CD8-positive, alpha-beta memory T cell (primary cell): ENCODE measurements at places on chromosomes 1 and 21.

- DNase-seq = no peak
Observed at GRCh38 chr1:230105754-230106625, 39.0 kb downstream of the GALNT2 start.

DNA sequence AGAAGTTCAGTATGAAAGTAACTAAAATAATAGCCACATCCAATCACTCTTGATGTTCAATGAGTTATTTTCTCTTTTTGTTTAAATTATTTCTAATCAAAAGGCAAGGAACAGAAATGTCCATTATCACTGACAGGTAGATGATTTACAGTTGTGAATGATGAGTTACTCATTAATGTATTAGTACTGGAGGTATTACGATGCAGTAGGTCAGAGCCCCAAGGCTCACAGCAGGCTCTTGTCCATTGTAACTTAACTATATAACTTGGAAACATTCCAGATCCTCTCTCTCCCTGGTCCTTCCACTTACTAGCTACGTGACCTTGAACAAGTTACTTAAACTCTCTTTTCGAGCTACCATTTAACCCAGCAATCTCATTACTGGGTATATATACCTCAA, 39.5 kb downstream of the CRB1 start:
- no peak for DNase-seq

- DNase-seq = no peak
Observed at GRCh38 chr21:44972821-44973220, 33.0 kb downstream of the SLX9 start.

DNA sequence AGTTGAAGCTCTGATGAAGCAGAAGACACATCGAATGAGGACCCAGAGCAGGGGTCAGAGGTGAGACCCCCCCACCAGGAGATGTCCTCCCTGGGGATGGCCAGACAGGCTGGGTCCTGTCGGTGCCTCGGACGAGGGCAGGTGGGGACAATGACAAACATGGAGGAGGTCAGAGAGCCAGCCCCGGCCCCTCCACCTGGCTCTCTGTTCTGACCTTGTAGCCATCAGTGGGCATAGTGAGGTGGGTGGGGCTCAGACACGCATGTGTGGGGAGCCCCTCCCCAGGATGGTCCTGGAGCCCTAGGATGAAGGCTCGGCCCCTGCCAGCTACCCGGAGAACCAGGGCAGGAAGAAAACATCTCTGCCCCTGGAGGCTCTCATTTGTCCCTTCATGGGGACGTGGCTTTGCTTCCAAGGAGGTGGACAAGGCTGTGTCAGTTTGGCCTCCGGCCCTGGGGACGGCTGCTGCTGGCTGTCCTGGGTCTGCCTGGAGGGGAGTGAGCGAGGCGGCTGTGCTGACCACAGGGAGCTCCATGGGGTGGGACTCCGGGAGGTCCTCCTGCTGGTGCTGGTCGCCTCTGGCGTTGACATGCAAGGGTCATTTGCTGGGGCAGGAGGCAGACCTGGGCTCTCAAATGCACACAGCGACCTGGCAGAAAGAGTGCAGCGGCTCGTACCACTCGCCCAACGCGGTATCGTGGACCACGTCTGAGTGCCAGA, 2.6 kb downstream of the KRTAP10-6 start:
- DNase-seq = no peak

GRCh38 chr1:156887317-156887716, 6.2 kb upstream of the PEAR1 start:
- no peak for DNase-seq

DNA sequence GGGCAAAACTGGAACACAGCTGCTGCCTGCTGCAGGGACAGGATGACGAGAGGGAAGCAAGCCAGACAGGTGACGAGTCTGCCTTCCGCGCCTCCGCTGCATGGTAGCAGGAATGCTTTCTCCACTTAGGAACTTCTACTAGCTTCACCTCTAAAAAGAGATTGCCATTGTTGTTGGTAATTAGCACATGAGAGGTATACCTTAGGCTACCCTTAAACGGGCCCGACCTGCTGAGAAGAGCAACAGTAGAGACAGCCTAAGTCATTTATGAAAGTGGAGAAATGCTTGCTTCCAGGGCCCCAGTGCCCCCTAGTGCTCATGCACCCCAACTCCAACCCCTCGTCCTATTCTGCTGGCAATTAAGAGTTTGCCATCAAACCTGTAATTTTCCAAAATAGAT, 96.9 kb upstream of the AKT3 start:
- no peak for DNase-seq

DNA sequence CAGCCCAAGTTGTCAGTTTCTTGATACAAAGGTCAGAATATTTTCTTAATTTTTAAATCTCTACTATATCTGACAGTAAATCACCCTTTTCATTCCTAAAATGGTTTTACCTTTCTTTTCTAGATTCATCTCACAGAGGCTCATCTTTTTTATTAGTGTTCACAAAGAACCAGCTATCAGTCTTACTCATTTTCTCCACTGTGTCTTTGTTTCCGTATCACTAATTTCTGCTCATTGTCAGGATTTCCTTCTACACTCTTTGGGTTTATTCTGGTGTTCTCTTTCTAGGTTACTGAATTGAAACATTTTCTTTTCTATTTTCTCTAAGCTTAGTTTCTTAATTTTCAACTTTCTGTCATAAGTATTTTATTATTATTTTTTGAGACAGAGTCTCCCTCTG, 8.7 kb downstream of the AGPAT3 start:
- DNase-seq = no peak

DNA sequence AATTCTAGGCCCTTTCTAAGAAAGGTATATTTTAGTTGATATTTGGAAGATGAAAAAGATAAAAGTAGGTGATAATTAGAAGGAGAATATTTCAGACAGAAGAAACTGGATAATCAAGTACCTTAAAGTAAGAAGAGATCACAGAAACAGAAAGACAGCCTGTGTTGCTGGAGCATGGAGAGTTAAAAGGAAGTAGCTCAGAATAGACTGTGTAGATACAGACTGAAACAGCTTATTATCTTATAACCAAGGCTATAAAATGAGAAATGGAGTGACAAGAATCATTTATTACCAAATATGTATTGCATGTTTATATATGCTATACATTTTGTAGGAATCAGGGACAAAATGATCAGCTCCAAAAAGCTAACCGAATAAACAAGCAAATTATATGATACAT, 1120.3 kb downstream of the BRINP3 start:
- DNase-seq = no peak

GRCh38 chr1:27594564-27595510, 9.1 kb downstream of the AHDC1 start:
- DNase-seq = no peak

DNA sequence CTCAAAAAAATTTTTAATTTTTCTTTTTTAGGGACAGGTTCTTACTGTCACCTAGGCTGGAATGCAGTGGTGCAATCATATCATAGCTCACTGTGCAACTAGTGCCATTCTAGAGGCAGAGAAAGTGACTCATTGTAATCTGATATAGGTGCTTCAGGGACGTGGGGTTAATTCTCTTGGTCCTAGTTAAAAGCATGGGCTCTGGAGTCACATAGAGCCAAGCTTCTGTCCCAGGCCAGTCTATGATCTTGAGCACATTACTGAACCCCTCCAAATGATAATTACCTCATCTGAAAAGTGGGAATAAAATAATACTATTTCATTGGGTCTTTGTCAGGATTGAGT, 1.1 kb upstream of the ADIPOR1 start:
- no peak for DNase-seq

DNA sequence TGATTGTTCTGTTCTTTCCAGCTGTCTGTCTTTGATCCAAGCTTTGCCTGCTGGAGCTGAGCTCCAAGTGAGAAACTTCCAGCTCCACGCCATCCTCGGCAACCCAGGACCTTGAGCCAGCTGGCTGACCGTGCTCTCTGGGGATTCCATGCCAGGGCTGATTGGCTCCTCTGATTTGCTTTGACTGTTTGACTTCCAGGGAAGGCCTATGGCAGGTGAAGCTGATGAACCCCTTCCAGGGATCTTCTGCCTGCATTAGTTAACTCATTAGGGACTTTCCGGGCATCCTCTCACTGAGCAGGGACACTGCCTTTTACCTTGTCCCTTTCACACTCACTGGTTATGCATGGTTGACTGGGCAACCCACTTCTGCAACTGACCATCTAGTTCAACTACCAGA, 406.1 kb downstream of the RPS6KC1 start:
- no peak for DNase-seq

- DNase-seq = no peak
Observed at GRCh38 chr1:93129507-93130099, 50.5 kb downstream of the MTF2 start.

GRCh38 chr21:38834725-38835124, 29.0 kb downstream of the ETS2 start:
- no peak for DNase-seq

DNA sequence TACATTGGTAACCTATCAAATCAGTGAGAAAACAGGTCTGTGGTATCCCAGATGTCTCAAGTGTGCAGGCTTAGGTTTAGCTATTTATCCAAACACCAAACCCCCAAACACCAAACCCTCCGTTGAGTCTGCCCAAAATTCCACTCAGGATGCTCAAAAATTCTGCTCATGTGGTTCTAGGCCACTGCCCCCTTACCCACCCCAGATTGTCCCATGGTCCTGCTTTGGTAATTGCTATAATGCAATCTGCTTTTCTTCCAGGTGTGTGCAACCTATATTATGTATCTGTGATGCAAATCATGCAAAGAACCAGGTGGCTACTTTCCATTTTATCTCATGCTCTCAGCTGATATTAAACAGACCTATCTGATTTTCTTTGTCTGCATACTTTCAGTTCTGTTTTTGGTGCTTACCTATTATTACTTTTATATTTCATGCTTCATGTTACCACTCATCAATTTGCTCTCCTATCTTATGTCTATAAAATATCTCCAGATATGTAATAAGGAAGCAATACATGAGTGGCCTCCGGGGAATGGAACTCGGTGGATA, 123.7 kb downstream of the TOMM20 start:
- DNase-seq = no peak

- no peak for DNase-seq
Observed at GRCh38 chr1:230441183-230442029, 15.3 kb upstream of the PGBD5 start.

DNA sequence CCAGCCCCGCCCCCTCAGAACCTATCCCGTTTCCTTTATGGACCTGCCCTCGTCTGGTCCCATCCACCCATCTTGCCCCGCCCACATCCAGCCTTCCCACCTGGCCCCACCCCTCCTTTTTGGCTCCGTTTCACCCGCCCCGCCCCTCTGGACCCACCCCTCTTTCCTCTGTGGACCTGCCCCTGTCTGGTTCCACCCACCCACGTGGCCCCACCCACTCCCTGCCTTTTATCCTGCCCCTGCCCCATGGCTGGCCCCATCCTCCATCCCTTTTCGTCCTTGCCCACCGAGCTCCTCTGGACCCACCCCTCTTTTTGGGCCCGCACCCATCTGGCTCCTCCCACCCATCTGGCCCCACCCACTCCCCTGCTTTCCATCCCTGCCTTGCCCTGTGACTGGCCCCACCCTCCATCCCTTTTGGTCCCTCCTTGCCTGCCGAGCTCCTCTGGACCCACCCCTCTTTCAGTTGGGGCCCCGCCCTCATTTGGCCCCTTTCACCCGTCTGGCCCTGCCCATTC, 177.3 kb downstream of the CAMTA1 start:
- no peak for DNase-seq

DNA sequence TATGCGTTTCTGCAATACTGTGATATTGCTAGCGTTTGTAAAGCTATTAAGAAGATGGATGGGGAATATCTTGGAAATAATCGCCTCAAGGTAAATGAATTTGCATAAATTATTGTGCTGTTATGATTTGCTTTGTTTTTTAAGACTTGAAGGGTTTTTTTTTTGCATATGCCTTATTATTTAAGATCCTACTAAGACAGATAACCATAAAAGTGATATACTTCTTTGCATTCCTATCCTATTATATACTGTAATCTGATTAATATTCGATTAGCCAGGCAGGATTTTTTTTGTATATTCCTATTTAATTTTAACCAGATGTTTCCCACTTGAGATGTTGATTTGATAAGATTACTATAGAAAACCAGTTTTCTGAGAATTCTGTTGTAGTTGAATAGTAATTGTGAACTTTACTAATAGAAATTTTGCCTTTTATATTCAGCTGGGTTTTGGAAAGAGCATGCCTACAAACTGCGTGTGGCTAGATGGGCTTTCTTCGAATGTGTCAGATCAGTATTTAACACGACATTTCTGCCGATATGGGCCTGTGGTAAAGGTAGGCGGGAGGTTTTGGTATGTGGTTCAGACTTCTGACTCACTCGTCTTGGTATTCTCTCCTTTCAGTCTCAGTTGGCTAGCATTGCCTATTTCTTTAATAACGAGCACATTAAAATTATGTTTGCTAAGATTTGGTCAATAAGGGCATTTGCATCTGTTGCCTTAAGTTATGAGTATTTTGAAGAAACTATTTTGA, 56.8 kb downstream of the ZBTB17 start:
- DNase-seq = no peak

DNA sequence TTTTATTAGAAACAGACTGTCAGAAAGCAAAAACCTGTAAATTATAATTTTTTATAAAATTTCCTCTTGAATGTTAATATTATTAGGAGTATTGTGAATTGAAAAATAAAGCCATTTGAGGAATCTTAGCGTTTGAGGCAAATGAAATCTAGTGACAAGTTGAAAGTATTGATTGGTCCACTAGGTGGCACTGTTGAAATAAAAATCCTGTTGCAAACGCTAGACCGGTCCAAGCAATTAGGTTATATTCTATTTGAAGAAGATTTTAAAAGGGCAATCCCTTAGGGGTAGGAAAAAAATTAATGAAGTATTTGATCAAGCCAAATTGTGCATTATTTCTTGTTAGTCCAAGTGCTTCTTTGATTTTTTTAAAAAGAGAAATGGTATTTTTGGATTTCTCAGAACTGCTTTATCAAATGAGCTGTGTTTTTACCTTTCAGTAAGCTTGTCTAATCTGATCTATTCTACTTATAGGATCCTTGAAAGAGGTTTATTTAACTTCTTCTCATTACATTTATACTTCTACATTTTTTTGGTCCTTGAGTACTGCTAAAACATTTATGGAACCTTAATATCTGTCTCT, 57.7 kb downstream of the ATG4C start:
- DNase-seq = no peak

DNA sequence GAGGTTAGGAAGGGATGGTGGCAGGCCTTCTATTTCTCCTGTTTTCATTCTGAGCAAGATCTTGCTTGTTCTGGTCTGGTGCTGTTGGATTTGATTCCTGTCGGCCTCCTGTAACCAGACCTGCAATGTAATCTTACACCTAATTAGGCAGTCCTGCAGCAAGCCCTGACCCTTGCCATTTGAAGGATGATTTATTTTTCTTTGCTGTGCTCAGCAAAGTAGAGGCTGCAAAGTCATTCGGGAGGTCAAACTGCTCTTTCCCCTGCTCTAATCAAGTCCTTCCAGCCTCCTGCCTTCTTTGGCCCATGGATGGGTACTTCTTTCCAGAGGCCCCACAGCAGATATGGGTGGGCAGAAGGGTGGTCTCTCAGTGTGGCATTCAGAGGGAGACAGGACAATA, 417.7 kb upstream of the USP24 start:
- DNase-seq = no peak

- no peak for DNase-seq
Observed at GRCh38 chr1:67371043-67371442, 59.2 kb downstream of the SERBP1 start.

GRCh38 chr1:147267711-147268110, 25.2 kb downstream of the CHD1L start:
- no peak for DNase-seq
